ENCODE measurements at places on chromosomes 2 and 18.

- DNase-seq: no peak
Observed at GRCh38 chr2:47796090-47796697, 13.2 kb downstream of the MSH6 start.

DNA sequence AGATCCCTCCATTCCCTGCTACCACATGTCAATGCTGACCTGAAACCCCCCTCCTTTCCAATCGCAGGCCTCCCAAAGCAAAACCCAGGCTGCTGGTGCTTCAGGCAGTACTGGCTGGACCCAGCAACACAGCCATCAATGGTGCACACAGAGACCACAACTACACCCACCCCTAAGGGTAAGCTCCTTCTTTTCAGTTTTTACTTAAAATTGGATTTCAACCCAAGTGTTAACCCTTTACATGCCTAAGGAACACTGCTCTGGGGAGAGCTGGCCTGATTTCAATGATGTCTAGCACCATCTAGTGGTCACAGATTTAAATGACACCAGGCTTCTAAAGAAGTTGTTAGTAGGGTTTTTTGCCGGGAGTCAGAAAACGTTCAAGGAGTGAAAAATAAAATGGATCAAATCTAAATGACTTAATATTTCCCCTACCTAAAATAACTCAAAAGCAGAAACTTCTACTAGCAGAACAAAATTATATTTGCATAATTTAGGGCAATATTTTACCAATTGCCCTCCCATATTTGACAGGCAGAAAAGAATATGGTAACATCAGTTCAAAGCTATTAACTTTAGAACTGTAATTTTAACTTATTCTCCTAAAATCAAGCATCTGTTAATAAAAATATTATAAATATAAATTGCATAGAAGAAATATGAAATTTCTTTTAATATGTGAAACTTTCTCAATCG is 24.6 kb downstream of the FECH start:
- peak; percentile 55 for DNase-seq

- no peak for DNase-seq
Observed at GRCh38 chr18:76056471-76057110, 438.5 kb downstream of the ZNF516 start.

- peak; percentile 63 for DNase-seq
Observed at GRCh38 chr2:96396095-96396494, 60.5 kb downstream of the NCAPH start.

- DNase-seq: no peak
Observed at GRCh38 chr2:37771600-37772088, 100.2 kb upstream of the CDC42EP3 start.

GRCh38 chr18:57461652-57462269 is 26.6 kb downstream of the ONECUT2 start:
- no peak for DNase-seq

- DNase-seq: no peak
Observed at GRCh38 chr2:9914384-9915065, 37.0 kb upstream of the GRHL1 start.

DNA sequence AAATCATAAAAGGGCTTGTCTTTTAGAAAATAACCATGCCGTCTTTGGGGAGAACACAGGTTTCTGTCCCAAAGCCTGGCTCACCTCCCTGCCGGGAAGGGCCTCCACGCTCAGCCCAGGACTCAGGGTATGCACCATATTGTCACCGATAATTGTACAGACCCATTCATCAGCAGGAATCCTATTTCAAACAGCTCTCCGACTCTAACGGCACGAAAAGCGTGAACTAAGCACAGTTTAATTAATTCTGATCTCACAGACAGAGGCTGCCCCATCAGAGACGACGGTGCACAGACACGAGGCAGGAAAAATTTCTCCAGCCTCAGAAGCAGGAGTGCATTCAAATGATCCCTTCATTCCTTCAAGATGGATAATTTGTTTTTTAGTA is 276.2 kb downstream of the MYCN start:
- DNase-seq: no peak

DNA sequence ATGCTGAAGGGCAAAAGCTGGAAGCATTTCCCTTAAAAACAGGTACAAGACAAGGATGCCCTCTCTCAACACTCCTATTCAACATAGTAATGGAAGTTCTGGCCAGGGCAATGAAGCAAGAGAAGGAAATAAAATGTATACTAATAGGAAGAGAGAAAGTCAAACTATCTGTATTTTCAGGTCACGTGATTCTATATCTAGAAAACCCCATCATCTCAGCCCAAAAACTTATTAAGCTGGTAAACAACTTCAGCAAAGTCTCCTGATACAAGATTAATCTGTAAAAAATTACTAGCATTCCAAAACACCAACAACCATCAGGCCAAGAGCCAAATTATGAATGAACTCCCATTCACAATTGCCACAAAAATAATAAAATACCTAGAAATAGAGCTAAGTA is 213.2 kb upstream of the CNTNAP5 start:
- DNase-seq: no peak

DNA sequence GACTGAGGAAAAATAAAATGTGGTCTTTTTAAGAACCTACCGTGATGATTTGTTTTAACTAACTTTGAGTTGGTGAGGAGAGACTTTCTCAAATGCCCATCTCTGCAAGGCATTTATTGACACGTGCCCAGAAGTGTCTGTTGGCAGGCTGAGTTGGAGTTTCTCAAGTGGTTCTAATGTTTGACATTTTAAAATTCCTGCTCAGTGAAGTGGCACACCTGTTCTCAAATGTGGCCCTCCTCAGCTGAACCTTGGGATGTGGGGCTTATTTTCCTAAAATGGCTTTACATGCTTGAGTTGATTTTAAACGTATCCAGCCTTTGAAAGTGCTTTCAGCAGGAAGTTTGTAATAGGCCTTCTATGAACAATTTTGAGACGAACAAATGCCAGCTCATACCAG is 876 bp upstream of the CAVIN2 start:
- DNase-seq: no peak

- no peak for DNase-seq
Observed at GRCh38 chr2:98489486-98489885, 44.8 kb downstream of the INPP4A start.

DNA sequence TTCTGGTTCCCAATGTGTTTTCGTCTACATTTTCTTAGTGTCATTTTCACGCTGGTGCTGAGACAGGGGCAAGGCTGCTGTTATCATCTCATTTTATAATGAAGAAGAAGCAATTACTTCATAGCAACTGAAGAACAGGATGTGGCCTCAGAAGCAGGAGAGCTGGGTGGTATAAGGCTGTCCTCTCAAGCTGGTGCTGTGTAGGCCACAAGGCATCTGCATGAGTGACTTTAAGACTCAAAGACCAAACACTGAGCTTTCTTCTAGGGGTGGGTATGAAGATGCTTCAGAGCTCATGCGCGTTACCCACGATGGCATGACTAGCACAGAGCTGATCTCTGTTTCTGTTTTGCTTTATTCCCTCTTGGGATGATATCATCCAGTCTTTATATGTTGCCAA is 7.3 kb downstream of the IL36G start:
- DNase-seq: peak; percentile 38

DNA sequence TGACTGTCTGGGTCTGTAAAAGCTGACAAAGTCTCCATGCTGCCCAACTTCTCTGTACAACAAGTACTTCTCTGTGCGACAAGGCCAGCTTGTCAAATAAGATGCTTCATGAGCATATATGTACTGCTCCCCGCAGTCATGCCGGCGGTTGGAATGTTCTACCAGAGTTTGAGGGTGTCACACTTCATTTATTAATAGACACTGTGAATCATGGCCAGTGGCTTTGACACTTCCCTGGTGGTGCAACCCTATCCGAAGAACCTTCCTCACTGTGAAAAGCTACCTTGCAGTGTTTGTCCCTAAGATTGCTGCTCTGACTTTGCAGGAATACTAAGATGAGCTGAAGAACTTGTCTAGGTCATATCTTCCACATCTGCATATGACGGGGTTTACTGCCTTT is 120.9 kb upstream of the NRP2 start:
- DNase-seq: no peak

GRCh38 chr18:58766164-58766563 is 94.9 kb downstream of the MALT1 start:
- no peak for DNase-seq

- DNase-seq: no peak
Observed at GRCh38 chr18:41681138-41681880, 273.7 kb upstream of the PIK3C3 start.

DNA sequence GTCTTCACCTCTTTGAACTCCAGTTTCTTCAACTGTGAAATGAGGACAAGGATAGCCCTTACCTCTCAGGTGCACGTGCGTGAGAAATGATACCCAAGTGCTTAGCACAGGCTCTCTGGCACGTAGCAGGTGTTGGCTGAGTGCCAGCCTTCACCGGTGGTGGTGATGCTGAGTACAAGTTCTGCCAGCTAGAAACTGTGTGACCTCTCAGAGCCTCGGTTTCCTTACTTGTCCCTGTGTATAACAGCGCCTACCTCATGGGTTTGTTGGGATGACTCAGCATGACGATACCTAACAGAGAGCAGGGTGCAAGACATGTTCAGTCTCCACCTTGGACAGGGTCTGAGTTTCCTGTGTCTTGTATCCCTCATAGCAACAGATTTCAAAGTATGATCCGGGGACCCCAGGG is 205.1 kb downstream of the TNS1 start:
- no peak for DNase-seq

DNA sequence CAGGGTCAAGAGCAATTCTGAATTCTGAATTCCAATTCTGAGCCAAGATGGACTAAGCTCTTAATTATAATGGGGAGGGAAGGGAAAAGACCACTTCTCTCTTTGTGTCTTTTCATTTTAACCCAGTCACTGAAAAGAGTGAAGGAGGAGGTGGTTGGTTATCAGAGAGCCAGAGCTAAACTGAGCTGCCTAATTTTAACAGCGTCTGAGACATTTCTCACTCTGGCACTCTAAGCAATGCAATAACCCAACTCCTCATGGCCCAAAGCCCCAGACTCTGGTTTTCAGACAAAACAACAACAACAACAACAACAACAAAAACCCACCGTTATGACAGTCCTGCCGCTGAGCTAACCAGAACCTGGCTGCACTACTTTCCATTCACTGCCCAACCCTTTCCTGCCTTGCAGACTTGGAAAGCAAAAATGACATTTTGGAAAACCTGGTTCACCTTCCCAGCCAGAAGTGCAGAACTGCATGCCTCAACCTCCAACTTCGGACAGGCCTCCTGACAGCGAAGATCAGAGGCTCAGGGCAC is 1.0 kb downstream of the CHST10 start:
- no peak for DNase-seq

- peak; percentile 55 for DNase-seq
Observed at GRCh38 chr2:24907116-24907515, 12.9 kb downstream of the ADCY3 start.

GRCh38 chr2:25055376-25055920 is 13.6 kb downstream of the EFR3B start:
- DNase-seq: no peak

- DNase-seq: no peak
Observed at GRCh38 chr2:165582863-165583506, 113.5 kb downstream of the CSRNP3 start.

DNA sequence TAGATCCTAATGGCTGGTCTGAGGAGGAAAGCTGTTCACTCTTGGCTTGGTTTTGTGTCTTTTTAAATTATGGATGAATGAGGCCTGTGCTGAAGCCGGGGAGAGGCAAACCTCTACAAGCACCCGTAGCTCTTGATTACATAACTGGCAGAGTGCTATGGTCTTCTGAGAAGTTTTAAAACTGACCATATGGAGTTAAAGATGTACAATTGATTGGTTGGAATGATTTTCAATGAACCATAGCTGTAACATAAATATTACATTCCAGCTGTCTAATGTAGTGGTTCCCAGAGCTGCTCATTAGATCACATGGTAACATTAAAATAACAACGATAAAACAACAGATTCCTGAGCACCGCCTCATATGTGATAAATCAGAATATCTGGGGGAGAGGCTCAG is 71.1 kb upstream of the MAP4K3 start:
- no peak for DNase-seq

DNA sequence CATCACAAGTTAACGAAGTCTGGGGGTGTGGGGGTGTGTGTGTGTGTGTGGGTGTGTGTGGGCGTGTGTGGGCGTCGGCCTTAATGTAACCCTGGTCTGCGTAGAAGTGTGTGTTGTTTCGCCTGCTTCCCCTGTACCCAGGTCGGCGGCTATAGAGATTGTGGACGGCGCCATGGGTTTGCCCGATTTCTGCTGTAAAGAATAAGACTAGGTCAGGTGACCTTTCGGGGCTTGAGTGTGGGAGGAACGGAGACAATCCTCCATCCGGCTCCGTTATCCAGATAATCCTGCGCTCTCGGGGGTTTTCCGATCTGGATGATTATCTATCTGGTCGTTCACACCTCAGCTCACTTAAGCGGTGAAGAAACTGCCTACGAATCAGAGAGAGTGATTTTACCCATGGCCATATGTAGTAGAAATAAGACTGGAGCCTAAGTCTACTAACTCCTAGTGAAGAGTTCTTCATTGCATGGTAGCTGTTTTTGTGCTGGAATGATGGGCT is 543 bp downstream of the HADHB start:
- peak; percentile 44 for DNase-seq

DNA sequence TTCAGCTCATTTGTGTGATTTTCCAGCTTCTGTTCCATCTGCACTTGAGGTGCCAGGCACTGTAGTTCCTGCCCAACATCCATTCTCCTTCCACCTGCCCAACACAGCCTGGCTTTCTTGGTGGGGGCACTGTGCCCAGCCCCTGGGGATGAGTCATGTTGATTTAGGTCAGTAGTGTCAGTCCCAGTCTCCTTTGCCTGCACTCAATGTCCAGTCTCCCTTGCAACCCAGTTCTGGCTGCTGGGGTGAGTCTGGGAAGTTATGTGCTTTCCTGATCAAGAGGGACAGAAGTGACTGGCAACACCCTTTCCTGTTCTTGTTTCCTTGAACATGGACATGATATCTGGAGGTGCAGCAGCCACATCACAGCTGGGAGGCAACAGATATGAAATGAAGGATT is 1.5 kb upstream of the ASB18 start:
- no peak for DNase-seq

- no peak for DNase-seq
Observed at GRCh38 chr2:233474308-233475160, 92.0 kb downstream of the USP40 start.

GRCh38 chr2:1440581-1440980 is 27.3 kb downstream of the TPO start:
- no peak for DNase-seq

GRCh38 chr2:229486673-229487072 is 215.6 kb upstream of the PID1 start:
- no peak for DNase-seq

GRCh38 chr2:239712755-239713154 is 311.9 kb upstream of the HDAC4 start:
- no peak for DNase-seq

GRCh38 chr2:25757906-25758305 is 84.5 kb upstream of the DTNB start:
- DNase-seq: no peak

- no peak for DNase-seq
Observed at GRCh38 chr2:109715313-109715805, 78.7 kb upstream of the RGPD5 start.

DNA sequence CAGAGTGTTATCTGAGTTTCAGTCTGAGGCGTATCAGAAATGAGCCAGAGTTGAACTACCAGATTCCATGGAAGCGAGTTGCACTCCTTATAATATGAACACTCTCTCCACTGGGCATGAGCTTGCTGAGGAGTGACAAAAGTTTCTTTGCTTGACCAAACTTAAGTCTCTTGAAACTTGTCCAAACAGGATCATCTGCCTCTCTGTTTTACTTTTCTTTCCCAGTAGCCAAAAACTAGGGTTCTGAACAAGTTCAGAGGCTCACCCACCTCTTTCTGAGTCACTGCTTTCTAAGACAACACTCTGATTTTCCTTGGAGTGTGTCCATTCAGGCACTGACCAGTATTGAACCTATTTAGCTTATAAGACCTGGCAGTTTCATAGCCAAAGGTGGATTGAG is 233.2 kb upstream of the TCF4 start:
- DNase-seq: no peak

- no peak for DNase-seq
Observed at GRCh38 chr2:235689427-235689853, 195.6 kb downstream of the AGAP1 start.

Measured in inflammatory macrophage treated with lipopolysaccharide for 4 hours (primary cell).